ENCODE measurements at places on chromosomes 12 and 14.

- DNase-seq: no peak
Measured at GRCh38 chr12:70255311-70255710, 12.1 kb downstream of the CNOT2 start.

- no peak for DNase-seq
Measured at GRCh38 chr14:65661865-65662264, 249.3 kb downstream of the FUT8 start.

GRCh38 chr14:89163031-89163636 is 253.9 kb downstream of the FOXN3 start:
- no peak for DNase-seq

DNA sequence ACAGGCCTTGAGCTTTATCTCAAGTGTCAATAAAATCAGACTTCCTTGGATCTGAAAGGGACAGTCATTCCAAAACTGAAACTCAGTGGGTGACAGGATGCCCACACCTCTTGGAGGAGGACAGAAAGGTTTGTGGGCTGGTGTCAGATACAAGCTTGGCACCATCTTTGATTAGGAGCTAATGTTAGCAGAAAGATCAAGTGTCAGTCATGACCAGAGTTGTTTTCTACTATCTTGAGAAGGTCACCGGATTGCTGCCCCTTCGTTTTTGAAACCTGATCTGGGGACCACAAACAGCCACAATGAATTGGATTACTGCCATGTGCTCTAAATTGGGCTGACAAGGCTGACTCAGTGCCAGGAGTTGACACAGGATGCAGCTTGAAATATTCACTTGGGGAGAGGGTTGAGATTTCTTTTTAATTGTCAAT is 88.3 kb downstream of the OTOGL start:
- peak; percentile 23 for DNase-seq

DNA sequence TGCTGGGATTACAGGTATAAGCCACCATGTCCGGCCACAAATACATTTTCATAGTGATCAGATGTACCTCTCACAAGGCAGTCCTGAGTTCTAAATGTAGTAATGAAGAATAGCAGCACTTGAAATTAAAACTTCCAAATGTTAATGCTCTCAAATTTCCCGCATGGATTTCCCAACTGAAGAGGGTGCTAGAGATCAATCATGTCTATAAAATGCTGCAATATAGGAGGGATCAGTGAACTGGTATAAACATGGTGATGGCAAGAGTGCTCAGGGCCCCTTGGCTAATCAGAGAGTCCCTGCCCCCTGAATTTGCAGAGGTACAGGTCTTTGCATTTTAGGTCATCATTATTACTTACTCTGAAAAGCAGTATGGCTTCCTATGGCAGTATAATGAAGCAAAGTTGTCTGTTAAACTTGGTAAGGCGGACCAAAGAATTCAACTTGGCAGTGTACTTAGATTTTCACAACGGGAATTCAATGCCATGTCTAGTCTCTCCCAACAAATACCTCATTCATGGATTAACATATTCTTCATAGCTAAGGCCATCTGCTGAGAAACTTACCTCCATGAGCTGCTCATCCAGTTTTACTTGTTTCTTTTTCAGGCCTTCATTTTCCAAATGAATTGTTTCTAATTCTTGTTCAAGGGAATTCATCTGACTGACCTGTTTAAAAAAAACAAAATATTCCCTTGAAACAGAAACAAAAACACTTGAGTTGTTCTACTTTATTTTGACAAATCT is 67.0 kb upstream of the SAV1 start:
- no peak for DNase-seq

DNA sequence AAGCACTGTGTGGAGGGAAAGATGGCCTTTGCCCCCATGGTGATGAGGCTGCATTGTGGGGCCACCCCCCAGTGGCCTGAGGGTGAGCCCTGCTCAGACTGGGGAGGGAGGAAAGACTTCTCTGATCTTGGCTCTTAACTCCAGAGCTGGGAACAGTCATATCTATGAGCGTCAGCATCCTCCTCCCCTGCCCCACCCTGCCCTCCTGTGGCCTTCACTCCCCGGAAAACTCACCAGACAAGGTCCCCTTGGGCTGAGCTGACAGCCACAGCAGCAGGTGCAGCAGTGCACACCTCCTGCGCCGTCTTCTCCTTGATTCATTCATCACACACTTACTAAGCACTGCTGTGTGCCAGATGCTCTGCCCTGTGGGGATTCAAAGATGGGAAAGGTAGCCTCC is 98.8 kb downstream of the B4GALNT3 start:
- DNase-seq: no peak

GRCh38 chr12:63770375-63770774 is 9.3 kb upstream of the RXYLT1 start:
- DNase-seq: no peak

DNA sequence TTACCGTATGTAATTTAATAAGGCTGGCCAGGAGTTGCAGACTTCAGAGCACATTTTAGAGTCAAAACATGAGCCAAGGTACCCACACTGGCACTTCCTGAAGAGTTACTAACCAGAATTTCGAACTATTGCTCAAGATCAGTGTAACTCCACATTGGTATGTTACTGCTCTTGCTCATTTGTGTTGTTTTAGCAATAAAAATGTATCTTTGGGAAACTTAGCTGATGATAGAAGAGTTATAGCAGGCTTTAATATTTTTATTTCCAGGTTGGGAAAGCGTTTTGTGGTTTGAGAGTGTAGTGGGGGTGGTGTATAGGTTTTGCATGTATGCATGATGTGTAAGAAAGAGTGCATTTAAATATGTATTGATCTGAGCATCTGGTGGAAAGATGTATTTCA is 96.6 kb downstream of the SCN8A start:
- no peak for DNase-seq

GRCh38 chr14:100426314-100426713 is 103.2 kb downstream of the SLC25A47 start:
- no peak for DNase-seq

GRCh38 chr14:55760789-55761566 is 181.0 kb downstream of the KTN1 start:
- no peak for DNase-seq

- DNase-seq: no peak
Measured at GRCh38 chr12:107545737-107546353, 139.8 kb upstream of the PWP1 start.

DNA sequence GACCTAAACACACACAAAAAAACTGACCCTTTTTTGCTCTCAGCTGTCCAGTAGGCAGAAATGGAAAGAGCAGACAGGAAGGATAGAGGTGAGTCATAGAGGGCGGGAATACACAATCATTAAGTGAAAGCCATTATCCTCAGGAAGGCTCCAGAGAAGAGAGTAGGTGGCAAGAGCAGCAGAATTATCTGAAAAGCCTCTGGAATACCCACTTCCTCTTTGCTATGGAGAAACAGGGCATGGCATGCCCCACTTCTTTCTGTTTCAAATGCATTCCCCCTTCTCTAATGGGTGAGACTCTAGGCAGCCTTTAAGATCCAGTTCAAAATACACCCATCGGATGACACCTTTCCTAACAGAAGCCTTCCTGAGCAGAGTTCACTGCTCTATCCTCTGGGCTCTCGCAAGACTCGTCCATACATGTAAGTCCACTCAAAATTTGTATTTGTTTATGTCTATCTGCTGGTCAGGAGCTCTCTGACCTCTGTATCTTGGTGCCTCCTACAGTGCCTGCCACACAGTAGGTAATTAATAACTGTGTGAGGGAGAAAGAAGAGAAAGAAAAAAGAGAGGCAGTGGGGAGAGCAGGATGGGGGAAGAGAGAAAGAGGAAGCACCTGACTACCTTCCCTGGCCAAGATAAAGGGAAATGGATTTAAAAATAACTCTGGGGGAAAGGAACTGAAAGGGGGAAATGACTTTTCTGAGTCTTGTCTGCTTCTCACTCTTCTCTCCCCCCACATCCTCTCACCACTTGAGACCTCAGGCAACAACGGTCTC is 8.5 kb downstream of the KLHL33 start:
- DNase-seq: no peak

DNA sequence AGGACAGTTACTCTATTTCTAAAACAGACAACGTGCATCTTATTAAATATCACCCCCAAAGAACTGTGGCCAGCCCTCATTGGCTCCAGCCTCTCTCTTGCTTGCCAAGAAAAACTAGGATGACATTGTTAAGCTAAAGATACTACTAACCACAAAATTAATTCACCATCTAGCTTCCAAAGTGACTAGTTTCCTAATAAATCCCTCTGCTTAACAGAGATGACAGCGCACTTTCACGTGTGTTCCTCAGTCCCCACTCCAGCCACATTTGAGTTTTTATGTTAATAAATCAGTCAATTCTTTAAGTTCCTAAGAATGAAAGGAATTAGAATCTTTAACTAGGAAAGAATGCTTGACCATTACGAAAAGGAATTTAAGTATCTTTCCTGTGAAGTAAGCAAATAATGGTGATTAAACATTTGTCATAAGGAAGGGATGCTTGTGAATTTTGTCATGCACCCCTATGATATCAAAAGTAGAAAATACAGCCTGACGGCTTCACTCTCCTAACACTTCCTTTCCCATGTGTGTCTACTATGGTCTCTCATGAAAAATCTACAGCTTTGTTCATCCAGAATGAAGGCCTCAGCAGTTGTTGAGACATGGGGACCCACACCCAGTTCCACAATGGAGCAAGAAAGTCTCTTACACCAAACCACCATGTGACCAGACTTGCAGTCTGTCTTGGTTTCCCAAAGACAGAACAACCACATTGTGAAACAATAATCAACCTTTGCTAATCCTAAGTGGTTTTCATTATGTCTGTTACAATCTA is 8.1 kb downstream of the CORO1C start:
- DNase-seq: no peak

- DNase-seq: no peak
Measured at GRCh38 chr14:55715889-55716288, 135.9 kb downstream of the KTN1 start.

- no peak for DNase-seq
Measured at GRCh38 chr12:50960130-50960529, 7.8 kb downstream of the HIGD1C start.

GRCh38 chr12:12032260-12032791 is 38.4 kb upstream of the BCL2L14 start:
- no peak for DNase-seq

- no peak for DNase-seq
Measured at GRCh38 chr14:103623883-103624482, 5.0 kb upstream of the KLC1 start.

- DNase-seq: no peak
Measured at GRCh38 chr14:92994131-92994676, 71.3 kb downstream of the CHGA start.

DNA sequence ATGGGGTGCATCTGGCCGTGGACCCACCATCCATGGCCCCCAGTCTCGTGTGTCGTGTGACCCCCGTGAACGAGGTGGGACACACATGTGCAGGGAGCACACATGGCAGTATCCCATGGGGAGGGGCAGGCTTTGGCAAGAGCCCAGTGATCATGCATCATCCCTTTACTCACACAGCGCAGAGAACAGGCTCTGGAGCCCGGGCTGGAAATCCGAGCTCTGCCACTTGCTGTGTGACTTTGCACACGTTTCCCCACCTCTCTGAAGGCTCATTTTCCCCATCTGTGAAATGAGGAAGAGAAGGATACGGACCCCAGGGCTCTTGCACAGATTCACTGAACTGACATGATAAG is 119.9 kb downstream of the PHETA1 start:
- DNase-seq: no peak

DNA sequence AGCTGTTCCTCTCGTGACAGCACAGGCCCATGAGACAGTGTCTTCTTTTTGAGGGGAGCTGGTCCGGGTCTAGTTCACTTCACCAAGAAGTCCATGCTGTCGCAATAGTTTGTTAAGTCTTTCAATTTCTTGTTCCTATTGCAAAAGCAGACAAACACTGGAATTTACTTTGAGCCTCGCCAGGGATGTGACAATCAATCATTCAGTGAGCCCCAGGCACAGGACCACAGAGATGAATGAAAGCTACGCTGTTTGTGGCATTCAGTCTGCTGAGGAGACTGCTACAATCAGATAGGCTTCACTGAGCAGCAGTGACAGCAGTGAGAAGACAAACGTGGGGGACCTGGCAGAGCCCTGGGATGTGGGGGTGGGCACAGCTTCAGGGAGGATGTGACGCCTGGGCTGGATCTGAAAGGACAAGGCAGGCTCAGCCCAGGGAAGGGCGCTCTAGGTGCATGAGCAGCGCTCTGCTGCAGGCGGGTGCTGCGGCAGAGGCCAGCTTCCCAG is 35.5 kb downstream of the TCTN1 start:
- no peak for DNase-seq

DNA sequence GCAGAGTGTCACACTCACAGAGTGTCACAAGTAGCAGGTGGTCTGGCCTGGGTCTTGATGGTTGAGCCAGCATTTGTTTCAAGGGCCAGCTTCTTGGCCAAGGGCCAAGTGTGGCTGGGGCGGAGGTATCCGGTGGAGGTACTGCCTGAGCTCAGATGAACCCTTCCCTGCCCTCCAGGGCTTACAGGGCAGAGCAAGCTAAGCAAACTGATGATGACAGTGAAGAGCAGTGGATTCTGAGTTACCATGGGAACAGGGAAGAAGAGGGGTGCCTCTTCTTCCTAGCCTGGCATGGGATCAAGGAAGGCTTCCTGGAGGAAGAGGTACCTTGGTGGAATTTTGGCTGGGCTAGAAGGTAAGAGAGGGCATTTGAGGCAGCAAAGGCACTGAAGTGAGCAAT is 35.7 kb downstream of the MVK start:
- no peak for DNase-seq

DNA sequence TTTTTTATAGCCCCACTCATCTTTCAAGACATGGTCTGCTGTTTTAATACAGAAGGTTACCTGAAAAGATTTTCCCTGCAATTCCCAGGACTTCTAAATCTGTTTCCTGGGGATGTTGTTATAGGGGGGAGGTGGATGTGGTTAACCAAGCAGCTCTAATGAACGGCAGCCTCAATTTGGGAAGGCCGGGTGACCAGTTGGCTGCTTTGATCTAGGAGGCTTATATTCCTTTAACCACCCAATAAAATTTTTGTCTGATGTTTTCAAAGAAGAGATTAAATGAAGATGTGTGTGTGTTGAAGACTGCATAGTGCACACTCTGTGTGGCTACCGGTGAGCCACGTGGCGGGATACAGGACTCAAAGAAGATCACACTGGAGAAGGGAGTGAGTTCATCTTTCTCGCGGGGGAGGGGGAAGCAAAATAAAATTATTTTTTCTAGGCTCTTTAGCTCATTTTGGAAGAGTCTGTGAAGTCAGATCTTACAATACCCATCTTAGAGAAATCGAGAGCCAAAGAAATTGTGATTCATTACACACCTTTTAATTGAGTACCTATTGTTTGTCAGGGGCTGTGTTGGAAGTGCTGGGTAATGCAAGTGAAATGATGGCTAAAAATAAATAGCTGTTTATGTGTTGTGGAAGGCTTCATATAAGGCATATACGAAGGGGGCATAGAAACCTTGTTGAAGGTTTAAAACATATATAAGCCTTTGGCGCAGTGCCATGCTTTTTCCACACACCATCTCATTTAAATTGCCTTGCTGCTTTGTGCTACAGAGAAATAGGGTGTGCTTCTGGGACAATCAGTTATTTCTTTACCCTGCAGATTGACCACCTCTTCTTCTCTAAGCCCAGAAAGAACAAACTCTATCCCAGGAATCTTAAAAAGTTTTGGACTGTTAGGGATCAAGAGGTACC is 18.5 kb downstream of the ELK3 start:
- no peak for DNase-seq

- DNase-seq: no peak
Measured at GRCh38 chr12:62915204-62915529, 19.8 kb downstream of the PPM1H start.

- DNase-seq: no peak
Measured at GRCh38 chr12:95205685-95206084, 11.6 kb downstream of the FGD6 start.
